ENCODE measurements at places on chromosomes 13 and 19.

- DNase-seq, result no peak
Measured at GRCh38 chr19:40661616-40662015, 28.8 kb downstream of the NUMBL start.

DNA sequence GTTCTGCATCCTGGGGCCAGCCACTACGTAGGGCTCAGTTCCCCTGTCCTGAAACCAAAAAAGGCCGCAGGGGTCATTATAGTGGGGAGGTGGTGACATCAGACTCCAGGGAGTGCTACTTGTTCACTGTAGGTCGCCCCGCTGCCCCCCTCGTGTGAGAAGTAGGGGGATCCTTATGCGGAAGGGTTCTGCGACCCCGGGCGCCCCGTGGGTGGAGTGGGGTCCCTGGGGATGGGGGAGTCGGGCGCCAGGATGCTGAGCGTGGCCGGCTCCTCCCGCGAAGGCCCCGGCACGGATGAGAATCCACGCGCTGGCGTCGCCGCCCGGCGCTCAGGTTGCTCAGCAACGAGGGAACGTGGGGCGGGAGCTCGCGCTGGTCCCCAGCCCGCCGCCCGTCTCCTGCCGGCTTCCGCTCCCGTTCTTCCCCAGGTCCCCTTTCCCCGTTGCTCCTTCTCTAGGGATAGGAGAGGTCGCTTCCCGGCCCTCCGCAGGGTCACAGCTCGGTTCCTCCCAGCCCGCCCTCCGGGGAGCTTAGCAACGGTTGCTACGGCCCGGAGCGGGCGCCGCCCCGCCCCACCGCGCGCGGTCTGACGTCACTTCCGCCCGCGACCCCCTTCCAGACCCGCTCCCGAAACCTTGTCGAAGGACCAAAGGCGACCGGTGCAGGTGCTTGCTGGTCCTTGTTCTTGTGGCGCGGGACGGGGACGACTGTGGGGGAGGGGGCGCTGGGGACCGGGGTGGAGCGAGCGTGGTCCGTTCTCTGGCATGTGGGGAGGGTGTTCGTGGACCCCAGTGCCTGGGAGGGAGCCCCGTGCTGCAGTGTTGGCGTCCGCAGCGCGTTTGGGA is at the start of gene NAT14:
Gene NAT14 (plus strand): TSS at position 596 of the 846 bp plus-strand sequence. CDS start 521 bp downstream, outside the sequence.
- peak; percentile 89 for DNase-seq

- DNase-seq, result no peak
Measured at GRCh38 chr13:51361106-51361505, 21.6 kb downstream of the SERPINE3 start.

- DNase-seq, result no peak
Measured at GRCh38 chr19:28427376-28428083, 785.4 kb downstream of the UQCRFS1 start.

GRCh38 chr19:4151623-4152022 is 1.8 kb upstream of the CREB3L3 start:
- no peak for DNase-seq
